ENCODE measurements at places on chromosomes 7 and 10. TPM values are rescaled to one million over a fixed set of nuclear protein-coding genes. Genes with fewer than 3 reads are reported as not detected.

- peaks cover 16% of the 10 kb centered on the region for H3K27me3 ChIP-seq
- H3K36me3 ChIP-seq, result no peaks in the 10 kb centered on the region
- no peak overlapping the region for H3K4me3 ChIP-seq
These were observed 14.1 kb upstream of the NOC3L start for GRCh38 chr10:94376865-94377264.

DNA sequence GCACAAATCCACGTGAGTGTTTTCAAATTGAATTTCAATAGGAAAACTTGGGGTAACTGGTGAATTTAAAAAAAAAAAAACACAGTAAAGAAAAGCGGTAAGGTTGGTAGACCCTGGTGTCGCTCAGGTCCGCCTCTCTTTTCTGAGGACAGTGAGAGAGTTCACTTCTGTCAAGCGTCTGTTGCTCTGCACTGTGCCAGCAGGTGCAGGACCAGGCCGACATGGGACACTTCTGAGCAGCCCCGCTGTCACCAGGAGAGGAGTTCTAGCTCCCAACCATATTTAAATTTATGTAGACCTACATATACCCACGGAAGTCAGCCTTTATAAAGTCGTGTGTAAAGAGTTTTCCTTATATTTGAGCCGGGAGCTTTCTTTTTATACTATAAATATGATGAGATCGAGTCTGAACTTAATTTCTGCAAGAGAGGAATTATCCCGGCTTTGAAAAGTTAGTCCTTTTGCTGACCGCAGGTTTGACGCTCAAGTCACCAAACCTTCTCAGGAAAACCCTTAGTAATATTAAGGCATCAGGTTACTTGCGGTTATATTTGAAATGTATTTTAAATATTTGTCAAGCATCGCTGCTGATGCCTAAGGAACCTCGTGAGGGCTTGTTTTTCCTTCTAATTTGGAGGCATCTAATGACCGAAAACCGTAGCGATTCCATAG is 531 bp downstream of the IKZF1 start:
- H3K36me3 ChIP-seq, result peaks cover 47% of the 10 kb centered on the region
- peak overlapping the region; percentile 97 for H3K27ac ChIP-seq
- DNase-seq, result peak; percentile 64
- peaks cover 31% of the 10 kb centered on the region for H3K4me1 ChIP-seq

DNA sequence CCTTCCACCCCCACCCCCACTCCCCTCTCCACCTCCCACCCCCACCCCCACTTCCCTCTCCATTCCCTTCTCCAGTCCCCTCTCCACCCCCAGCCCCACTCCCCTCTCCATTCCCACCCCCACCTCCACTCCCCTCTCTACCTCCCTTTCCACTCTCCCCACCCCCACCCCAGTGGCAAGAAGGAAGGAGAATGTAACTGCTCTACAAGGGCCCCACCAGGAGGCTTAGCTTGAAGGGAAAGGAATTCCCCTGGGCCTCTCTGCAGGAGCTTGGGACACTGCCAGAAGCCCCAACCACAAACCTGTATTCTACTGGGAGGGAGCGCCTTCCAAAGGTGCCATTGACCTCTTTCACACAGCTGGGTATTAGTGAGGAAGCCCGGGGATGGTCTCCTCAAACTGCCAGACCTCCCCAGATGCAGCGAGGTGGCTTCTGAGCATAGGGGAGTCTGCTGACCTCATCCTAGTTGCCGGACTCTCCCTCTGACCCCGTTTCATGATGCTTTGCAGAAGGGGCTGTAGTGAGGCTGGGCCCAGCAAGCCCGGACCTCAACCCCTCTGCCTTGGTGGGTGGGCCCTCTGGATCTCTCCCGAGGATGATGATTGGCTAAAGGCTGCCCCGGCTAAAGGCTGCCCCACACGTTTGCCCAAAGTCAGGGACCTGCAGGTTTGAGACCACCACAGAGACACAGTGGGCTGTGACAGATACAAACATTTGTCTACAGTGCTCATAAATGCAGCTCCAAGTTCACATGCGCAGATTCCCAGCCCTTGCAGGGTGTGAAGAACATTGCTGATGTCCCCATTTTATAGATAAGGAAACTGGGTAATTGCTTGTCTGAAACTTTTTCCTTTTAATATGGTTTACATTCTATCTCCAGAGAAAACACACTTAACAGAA is 2.9 kb downstream of the DEPP1 start:
- DNase-seq, result no peak
- H3K27ac ChIP-seq, result peak overlapping the region; percentile 51
- H3K4me1 ChIP-seq, result peaks cover 2% of the 10 kb centered on the region
- no peak overlapping the region for H3K4me3 ChIP-seq

Gene NRCAM
- 0.99 TPM for total RNA-seq

Gene SPOCK2
- total RNA-seq, result 371 TPM

DNA sequence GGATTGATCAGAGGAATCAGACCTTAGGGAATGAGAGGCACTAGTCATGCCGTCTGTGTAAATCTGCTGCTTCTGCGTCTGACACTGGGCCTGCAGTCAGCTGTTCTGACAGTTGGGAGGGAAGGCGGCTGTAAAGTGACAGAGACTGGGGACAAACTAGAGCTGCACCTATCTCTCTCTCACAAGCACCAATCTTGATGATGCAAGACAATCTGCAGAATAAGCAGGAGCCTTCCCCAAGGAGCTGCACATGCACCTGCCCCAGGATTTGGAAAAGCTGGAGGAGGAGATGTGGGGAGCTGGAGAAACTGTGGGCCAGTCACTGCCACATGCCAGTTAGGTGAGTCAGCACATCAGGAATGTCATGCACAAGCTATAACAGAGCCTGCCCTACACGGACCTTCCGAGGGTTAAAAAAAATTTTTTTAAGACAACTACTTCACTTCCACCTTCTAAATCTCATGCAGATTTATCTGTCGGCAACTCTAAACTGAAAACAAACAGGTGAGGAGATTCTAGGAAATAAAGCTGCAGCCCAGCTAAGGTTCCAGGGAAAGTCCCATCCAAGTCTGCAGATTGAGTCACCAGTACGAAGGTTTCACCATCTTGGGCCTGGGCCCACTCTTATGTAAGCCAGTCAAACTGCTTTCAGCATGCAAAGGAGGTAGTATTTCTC is 39.2 kb downstream of the ENO4 start:
- no peak overlapping the region for H3K27ac ChIP-seq
- H3K4me1 ChIP-seq, result no peaks in the 10 kb centered on the region
- peaks cover 24% of the 10 kb centered on the region for H3K27me3 ChIP-seq
- H3K36me3 ChIP-seq, result no peaks in the 10 kb centered on the region
- H3K4me3 ChIP-seq, result no peak overlapping the region

DNA sequence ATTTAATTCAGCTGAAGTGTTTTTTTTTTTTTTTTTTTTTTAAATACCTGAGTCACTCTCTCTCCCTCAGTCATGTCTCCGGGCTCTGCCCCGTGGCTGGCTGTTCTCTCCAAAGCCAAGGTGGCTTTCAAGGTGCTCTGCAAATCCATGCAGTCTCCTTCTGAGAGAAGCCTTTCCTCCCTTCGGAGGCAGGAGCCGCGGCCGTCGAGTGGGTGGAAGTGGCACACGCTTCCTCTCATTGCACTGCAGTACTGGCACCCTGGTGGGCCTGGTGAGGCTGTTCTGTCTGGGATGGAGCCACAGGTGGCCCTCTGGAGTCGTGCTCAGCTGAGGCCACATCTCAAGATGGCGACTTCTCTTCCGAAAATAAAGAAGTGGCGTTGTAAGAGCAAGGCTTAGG is 221.8 kb downstream of the GLRX3 start:
- DNase-seq, result no peak
- no peak overlapping the region for H3K27ac ChIP-seq
- no peak overlapping the region for H3K4me3 ChIP-seq
- H3K36me3 ChIP-seq, result no peaks in the 10 kb centered on the region
- no peaks in the 10 kb centered on the region for H3K4me1 ChIP-seq

DNA sequence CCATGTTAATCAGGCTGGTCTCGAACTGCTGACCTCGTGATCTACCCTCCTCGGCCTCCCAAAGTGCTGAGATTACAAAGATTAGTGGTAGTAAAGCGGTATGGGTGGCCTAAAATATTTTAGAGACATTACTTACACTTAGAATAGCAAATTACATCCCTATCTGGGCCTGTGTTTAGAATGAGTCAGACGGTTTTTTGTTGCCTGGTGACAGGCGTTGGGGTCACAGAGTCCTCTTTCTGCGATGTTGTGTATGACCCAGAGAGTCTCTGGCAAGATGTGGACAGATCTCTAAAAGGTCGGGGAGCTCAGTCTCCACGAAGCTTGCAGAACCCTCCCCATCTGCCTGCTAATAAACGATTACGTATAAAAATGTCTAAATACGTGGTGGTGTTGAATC is 39.6 kb upstream of the PRKCQ start:
- no peak overlapping the region for H3K4me3 ChIP-seq
- H3K27ac ChIP-seq, result no peak overlapping the region
- H3K4me1 ChIP-seq, result peaks cover 2% of the 10 kb centered on the region
- DNase-seq, result no peak
- H3K27me3 ChIP-seq, result no peaks in the 10 kb centered on the region

GRCh38 chr7:43462836-43463235 is 120.1 kb upstream of the STK17A start:
- no peak for DNase-seq
- no peak overlapping the region for H3K27ac ChIP-seq
- H3K4me3 ChIP-seq, result no peak overlapping the region
- no peaks in the 10 kb centered on the region for H3K4me1 ChIP-seq
- no peaks in the 10 kb centered on the region for H3K36me3 ChIP-seq

DNA sequence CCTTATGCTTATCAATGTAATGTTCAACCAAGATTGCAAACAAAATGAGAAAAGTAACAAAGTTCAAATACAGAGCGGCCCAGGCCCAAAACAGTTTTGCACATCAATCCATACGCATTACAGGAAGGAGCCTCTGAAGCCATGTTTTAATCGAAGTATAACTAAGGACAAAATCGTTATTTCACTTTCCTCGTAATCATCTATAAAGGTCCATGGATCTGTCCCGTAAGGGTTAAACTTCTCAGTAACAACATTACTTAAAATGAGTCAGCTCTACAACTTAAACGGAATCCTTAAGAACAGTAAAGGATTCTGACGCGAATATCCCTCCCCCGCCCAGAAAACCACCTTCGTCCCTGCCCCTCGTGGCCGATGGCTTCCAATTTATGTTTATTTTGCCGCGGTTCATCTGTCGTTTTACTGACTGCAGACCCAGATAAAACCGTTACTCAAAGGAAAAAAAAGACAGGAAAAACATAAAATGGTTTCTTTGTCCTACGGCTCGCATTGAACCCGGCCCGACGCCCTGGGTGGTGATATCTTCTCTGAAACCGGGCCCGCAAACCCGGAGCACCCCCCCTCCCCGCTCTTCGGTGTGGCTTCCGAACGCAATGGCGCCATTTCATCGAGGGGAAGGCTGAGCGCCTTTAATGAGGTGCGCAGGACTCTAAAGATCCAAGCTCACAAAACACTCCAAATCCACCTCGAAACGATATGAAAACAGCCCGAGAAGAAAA is 1.1 kb downstream of the HNRNPA2B1 start:
- H3K4me1 ChIP-seq, result peaks cover 37% of the 10 kb centered on the region
- no peaks in the 10 kb centered on the region for H3K27me3 ChIP-seq
- peak overlapping the region; percentile 99 for H3K27ac ChIP-seq

DNA sequence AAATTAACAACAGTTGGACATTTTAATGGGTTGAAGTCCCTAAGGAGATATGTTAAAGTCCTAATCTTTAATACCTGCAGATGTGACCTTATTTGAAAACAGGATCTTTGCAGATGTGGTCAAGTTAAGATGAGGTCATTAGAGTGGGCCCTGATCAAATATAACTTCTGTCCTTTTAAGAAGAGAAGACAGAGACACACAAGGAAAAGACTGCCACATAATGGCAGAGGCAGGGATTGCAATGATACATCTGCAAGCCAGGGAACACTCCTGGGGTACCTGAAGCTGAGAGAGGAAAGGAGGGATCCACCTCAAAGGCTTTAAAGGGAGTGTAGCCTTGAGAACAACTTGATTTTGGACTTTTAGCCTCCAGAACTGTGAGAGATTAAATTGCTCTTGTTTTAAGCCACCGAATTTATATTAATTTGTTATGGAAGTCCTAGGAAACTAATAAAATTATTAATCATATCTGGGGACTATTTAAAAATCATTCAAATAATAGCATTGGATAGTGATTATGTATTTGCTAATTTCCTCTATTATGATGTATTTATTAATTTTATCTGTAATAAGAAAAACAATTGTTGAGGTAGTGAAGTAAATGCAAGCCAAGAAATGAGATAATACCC is 700.0 kb upstream of the PCDH15 start:
- H3K4me1 ChIP-seq, result no peaks in the 10 kb centered on the region
- no peak overlapping the region for H3K27ac ChIP-seq
- H3K4me3 ChIP-seq, result no peak overlapping the region
- no peaks in the 10 kb centered on the region for H3K36me3 ChIP-seq
- DNase-seq, result no peak

Gene CHRM2
- not detected for total RNA-seq

Gene LRMDA
- not detected for total RNA-seq

Gene TCF7L2
- total RNA-seq, result 2.2 TPM

Gene GNGT1
- not detected for total RNA-seq

Gene ADCK2
- 23.5 TPM for total RNA-seq

- H3K36me3 ChIP-seq, result no peaks in the 10 kb centered on the region
- no peak overlapping the region for H3K4me3 ChIP-seq
- peak; percentile 4 for DNase-seq
- peaks cover 3% of the 10 kb centered on the region for H3K27me3 ChIP-seq
These were observed 48.3 kb downstream of the TMEM270 start for GRCh38 chr7:73909051-73909941.

Gene PLAC9
- total RNA-seq, result not detected

DNA sequence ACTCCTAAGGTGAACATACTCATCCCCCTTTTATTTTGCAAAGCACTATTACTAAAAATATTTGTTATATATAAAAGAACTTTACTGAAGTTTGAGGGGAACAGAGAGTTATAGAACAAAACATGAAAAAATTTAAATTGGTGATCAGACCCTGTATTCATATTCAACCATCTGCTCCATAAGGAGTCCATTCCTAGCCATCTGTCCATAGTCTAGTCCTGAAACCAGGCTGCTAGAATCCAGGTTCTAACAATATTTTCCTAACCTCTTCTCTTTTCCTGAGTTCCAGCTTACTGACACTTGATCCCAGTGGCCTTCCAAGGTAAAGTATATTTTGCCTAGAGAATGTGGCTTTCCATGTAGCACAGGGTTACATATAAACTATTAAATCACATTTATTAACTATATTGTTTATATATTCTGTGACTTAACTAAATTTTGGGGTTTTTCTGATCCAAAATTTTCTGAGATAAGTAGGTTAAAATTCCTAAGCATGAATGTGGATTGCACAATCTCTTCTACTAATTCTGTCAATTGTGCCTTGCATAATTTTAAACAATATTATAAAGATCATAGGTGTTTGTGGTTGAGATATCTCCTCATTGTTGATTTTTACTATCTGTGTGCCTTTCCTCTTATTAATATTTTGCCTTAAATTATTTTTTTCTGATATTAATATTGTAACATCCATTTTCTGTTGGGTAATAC is 137.6 kb upstream of the MAGI2 start:
- H3K27ac ChIP-seq, result no peak overlapping the region
- no peaks in the 10 kb centered on the region for H3K36me3 ChIP-seq
- DNase-seq, result no peak
- peaks cover 1% of the 10 kb centered on the region for H3K4me1 ChIP-seq
